ENCODE measurements at places on chromosomes 16 and 17.

DNA sequence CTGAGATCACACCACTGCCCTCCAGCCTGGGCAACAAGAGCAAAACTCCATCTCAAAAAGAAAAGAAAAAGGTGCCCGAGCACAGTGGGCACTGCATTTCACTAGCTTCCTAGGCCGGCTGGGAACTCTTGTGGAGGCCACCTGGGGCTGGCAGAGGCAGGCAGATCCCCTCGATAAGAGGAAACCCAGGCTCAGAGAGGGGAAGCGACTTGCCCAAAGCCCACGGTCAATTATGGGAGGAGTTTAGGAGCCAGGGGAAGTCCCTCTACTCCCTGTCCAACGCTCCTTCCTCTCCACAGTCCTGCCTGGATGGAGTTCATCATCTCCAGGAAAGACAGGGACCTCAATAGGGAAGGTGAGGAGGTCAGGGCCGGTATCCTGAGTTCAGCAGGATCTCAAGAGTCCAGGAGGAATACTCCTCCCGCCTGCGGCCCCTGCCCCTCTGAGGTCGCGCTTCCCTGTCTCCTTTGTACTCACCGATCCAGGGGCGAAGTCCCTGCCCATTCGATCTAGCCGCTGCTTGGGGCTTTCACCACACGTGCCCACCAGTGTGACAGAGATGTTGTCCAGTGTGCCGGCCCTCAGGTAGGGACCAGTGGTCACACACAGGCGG, 841 bp downstream of the ALOXE3 start:
- DNase-seq, result no peak

- DNase-seq, result no peak
Observed at GRCh38 chr17:79374087-79374689, 236.7 kb downstream of the RBFOX3 start.

- no peak for DNase-seq
Observed at GRCh38 chr17:75147878-75148546, 6.3 kb downstream of the JPT1 start.

GRCh38 chr16:89826531-89827382, 1.5 kb upstream of the SPIRE2 start:
- no peak for DNase-seq

Measured in iris pigment epithelial cell (primary cell).